ENCODE measurements at places on chromosomes 5 and 9.

- DNase-seq = peak; percentile 42
Measured at GRCh38 chr5:28344836-28345433, 1306.5 kb upstream of the CDH9 start.

- no peak for DNase-seq
Measured at GRCh38 chr5:74109344-74109743, 483.3 kb downstream of the ARHGEF28 start.

GRCh38 chr9:92506184-92506857, 24.0 kb upstream of the ASPN start:
- DNase-seq = peak; percentile 97

- DNase-seq = no peak
Measured at GRCh38 chr9:70561786-70562395, 147.4 kb upstream of the KLF9 start.

DNA sequence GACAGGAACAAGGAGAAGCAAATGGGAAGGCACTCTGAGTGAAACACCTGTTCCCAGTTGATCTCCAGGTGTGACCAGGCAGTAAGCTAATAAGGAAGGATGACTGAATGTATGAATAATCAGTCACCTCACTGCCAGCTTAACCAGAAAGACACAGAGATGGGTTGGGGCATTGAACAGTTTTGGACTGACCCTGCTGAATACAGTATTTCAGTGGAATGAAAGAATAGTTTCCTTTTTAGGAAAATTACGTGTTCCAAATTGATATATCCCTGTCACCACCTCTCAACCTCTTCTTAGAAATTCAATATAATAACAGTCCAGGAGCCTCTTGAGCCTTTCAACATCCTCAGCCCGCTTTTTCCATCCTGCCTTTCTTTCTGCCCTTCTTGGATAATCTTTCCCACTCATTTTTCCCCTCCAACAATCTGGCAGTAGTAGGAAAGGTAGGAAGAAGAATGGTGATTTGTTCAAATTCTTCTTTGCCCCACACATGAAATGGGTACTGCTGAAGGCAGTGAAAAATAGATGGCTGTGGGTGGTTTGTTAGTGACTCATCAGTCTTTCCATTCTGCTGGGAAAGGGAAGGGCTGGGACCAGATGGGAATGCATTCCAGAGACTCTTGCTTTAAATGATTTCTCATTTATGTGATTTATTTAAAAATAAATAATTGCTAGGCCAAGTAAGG, 117.9 kb downstream of the ZSWIM6 start:
- peak; percentile 96 for DNase-seq

DNA sequence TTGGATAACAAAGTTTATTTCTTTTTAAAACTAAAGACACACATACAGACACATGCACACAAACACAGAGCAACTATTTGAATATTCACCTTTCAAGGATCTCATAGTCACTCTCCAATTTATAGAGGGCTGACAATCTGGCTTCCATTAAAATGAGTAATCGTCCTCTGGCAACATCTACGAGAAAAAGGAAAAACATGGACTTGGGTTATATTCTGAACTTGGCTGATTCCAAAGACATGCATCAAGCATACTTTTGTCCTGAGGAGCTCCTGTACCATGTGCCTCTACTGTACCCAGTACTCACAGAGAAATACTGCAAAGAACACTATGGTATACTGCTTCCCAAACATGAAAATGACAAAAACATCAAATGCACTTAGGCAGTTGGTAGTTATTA, 15.4 kb downstream of the IARS1 start:
- DNase-seq = peak; percentile 68

- no peak for DNase-seq
Measured at GRCh38 chr5:40365342-40366330, 314.1 kb upstream of the PTGER4 start.

GRCh38 chr9:124771867-124772679, 962 bp upstream of the NR6A1 start:
- peak; percentile 71 for DNase-seq

- DNase-seq = no peak
Measured at GRCh38 chr5:103486739-103487138, 75.8 kb downstream of the NUDT12 start.

DNA sequence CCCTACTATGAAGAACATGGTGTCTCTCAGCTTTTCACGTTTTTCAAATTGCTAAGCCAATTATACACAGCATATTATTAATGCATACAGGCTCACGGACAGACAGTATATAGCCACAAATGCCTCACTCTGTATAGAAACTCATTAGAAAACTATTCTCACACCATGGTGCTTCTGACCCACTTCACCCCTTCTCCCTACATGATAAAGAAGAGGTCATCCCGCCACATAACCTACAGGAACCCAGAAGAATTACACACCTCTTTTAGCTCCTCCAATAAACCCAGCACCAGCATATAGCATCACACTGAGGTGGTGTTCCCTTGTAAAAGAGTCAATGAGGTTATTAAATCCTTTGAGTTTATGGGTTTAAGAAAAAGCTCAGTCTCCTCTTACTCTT, 5.6 kb downstream of the TLE1 start:
- no peak for DNase-seq

GRCh38 chr9:91577633-91578061, 154.0 kb upstream of the NFIL3 start:
- no peak for DNase-seq

- DNase-seq = no peak
Measured at GRCh38 chr9:69204326-69204725, 30.2 kb downstream of the TJP2 start.

- DNase-seq = no peak
Measured at GRCh38 chr5:35009019-35009418, 38.7 kb downstream of the AGXT2 start.

GRCh38 chr5:14687023-14687665, 22.6 kb downstream of the OTULIN start:
- DNase-seq = no peak

DNA sequence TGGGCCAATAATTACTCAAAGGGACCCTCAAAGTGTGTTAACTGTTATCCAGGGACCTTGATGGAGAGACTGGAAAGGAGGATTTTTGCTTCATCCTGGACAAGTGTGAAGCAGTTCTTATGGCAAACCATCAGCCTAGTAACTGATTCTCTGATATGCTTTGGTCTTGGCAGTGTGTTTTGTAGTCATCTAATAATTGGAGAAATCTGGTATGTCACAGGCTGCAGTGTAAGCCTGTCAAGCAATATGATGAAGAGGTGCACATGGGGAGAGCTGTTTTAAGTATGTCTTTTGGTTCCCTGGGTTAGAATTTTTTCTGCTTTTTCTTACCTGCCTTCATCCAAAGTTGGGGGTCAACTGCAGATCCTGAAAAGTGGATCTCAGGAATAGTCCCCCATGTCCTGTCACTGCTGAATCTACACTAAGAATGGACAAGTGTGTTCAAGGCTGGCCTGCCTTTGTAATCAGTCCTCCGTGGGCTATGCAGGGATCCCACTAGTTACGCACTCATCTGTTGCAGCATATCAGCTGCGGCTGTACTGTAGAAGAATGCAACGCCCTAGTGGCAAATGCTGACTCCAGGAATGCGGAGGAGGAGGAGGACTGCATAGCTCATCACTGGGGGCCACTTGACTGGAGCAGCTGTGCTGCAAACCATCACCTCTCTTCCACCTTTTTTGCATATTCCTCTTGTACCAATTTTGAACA, 1.9 kb downstream of the SPTAN1 start:
- peak; percentile 91 for DNase-seq

GRCh38 chr9:26744191-26744965, 148.2 kb downstream of the CAAP1 start:
- DNase-seq = peak; percentile 17

GRCh38 chr9:132167192-132167591, 5.3 kb downstream of the NTNG2 start:
- DNase-seq = no peak

DNA sequence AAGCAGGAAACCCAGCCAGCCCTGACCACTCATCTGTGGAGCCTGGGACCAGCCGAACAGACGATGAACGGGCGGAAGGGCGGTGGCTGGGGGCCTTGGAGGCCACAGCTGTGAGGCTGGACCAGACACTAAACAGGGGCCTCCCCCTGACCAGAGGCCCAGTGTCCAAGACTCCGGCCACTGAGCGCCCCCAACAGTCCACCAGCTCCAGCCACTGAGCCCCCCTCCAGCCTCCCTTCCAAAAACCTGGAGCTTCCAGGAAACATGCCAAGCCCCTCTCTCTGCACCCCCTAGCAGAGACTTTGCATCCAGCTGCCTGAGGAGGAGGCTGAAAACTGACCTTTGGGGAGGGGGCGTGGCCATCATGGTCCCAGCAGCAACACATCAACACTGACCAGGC, 23.2 kb downstream of the CNTFR start:
- no peak for DNase-seq

- no peak for DNase-seq
Measured at GRCh38 chr9:117074784-117075520, 339.9 kb downstream of the ASTN2 start.

All from fibroblast of upper back skin (primary cell).